ENCODE measurements at places on chromosomes 4 and X.

DNA sequence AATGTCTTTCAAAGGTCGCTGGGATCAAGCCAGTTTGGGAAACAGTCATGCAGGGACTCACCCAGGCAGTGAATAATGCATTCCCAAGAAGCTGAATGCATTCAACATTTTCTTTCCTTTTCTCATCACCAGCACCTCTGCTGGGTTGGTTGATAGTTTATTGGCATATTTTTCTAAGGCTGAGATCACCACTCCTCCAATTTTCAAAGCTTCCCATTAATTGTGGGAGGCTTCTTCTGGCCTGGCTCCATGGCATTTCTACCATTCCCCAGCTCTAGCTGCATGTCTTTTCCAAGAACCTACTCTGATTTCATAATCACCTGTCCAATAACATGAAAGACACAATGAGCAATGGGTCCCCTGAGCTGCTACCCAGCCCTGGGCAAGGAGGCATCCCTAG is 35.8 kb downstream of the CHRDL1 start:
- no peak for DNase-seq

GRCh38 chr4:156190615-156191014 is 236.9 kb upstream of the CTSO start:
- no peak for DNase-seq

- DNase-seq = no peak
Measured at GRCh38 chrX:115968436-115969252, 201.9 kb upstream of the AGTR2 start.

DNA sequence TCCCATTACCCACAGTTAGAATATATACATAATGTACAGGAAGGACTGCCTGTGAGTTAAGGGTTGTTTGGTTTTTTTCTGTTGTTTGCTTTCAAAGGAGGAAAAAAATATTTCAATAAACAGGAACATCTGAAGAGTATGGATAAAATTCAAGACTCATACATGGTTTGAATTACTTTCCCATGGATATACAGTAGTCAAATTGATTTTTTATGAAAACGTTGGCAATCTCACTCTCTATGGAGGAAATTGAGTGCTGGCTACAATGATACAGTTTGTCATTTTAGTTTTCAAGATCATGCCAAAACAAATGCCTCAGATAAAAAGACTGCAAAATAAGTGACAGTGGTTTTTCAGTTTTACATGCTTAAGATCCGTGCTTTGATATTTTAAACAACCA is 116.6 kb downstream of the SH3RF1 start:
- no peak for DNase-seq

DNA sequence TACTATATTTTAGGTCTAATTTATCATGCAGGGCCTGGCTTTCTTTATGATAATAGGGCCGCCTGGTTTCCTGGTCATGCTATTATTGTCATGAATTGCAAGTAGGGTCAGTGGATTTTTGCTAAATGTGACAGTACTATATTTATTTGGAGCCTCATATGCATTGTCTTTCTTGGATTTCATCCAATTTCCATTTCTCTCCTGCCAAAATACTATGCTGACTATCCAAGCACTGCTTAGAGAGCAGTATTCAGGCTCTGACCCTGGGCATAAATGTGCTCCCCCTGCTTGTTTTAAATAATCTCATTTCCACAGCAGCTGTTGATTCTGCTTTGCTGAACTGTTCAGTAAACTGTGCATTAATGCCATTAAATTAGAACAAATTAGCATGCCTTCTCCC is 269.3 kb downstream of the GPM6A start:
- no peak for DNase-seq

GRCh38 chr4:24510091-24510490 is 74.3 kb downstream of the DHX15 start:
- no peak for DNase-seq
